NCI-H1436 (cell line): ENCODE measurements at places on chromosomes 7 and 10.

DNA sequence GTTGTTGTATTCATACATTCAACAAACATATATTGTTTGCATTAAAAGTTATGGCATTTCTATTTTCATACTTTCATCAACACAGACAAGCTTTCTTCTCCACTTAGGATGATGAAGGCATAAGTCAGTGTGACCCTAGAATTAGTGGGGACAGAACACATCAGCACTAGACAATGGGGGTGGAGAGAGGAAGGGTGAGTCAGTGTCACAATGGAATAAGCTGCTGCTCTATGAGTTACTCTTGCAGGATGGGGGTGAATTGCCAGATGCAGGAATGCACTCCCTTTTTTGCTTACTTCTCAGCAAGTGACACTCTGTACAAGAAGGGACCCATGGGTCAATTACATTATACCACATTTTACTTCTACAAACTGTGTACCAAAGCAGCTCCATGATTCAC is 74.0 kb downstream of the DGKI start:
- DNase-seq = no peak

DNA sequence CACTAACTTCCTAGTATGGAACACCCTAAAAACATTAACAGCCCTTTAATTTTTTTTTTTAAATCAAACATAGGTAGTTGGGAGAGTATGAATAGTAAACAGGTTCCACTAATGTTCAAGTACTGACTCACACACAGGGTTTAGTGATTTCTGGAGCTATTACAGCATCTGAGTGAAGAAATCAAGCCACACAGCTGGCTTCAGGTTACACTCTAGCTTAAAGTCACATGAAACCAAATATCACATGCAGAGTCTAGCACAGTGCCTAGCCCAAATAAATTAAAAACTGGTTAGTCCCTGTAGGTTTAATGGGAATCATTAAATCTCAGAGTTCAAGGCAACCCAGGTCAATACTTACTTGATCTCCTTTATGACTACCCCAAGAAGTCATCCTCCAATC is 11.6 kb downstream of the PANK1 start:
- DNase-seq = no peak

DNA sequence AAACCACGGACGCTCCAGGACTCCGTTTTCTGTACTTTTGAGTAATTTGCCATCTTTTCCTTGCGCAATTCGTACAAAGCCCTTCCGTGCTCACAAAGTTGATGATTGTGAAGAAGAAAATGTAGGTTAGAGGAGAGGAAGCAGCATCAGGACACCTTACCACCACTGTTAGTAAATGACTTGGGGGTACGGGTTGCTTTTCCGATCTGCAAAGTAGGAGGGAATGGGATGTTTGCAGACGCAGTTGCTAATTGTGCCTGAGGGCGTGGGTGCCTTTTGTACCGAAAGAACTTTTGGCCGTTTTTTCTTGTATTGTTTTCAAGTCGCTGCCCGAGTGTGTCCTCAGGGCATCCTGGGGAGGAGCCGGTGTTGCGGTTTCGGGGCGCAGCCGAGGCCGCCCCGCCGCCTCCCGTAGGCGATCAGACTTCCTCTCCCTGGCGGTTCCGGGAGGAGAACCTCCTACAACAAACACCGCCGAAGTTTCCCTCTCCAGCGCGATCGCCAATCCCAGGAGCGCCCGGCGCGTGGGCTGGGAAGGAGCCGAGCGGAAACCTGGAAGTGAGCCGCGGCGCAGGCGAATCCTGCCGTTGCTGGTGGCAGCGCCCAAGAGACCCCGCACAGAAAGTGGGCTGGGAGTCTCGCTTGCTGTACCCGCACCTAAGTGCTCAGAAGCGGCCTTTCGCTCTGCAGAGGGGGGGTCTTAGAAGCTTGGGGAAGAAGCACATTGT is 1.0 kb downstream of the PRR15 start:
- no peak for DNase-seq

GRCh38 chr10:31679936-31680335 is 248.7 kb downstream of the ARHGAP12 start:
- DNase-seq = no peak

GRCh38 chr7:26034391-26034790 is 117.6 kb upstream of the NFE2L3 start:
- DNase-seq = no peak

GRCh38 chr10:23375366-23375765 is 30.8 kb upstream of the C10orf67 start:
- DNase-seq = no peak

DNA sequence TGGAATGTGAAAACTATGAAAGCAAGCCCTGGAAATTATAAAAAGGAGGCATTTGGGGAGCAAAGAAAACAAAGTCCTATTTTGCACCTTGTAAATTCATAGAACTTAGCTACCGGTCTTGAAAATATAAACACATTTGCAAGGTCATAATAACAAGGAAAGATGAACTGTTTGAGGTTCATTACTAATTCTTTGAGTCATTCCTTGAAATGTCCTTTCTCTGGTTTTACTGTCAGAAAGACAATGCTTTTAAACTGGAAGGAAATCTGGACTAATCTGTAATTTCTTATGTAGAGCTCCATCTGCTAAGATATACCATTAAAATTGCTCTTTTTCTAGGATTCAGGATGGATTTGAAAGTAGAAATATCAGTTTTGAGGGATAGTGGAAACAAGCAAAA is 1.4 kb downstream of the ERLIN1 start:
- DNase-seq = no peak

DNA sequence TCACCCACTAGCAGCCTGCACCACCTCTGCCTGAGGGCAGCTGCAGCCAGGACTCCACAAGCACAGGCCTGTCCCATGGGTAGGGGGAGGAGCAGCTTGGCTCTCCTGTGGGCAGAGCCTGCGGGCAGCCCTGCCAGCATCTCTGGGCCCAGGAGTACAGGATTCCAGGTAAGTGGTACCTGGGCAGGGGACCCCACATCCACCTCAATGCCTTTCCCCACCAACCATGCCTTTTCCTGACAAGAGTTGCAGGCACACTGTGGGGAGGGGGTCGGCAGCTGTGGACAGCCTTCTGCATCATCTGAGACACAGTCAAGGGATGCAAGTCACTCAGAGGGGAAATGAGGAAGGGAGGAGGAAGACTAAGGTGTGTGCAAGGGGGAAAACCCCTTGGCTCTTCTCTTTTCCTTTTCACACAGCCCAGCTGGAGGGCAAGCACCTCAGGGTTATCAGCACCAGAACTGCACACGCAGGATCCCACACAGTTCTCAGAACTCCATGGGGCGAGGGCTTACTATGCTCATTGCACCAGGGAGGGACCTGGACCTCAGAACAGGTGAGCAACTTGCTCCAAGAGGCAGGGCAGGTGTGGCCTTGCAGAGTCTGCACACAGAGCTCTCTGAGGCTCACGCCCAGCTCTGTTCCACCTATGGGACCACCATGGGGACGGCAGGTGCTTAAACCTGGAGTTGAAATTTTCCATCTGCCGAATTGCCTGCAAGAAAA is 16.5 kb upstream of the ANTXRL start:
- no peak for DNase-seq

DNA sequence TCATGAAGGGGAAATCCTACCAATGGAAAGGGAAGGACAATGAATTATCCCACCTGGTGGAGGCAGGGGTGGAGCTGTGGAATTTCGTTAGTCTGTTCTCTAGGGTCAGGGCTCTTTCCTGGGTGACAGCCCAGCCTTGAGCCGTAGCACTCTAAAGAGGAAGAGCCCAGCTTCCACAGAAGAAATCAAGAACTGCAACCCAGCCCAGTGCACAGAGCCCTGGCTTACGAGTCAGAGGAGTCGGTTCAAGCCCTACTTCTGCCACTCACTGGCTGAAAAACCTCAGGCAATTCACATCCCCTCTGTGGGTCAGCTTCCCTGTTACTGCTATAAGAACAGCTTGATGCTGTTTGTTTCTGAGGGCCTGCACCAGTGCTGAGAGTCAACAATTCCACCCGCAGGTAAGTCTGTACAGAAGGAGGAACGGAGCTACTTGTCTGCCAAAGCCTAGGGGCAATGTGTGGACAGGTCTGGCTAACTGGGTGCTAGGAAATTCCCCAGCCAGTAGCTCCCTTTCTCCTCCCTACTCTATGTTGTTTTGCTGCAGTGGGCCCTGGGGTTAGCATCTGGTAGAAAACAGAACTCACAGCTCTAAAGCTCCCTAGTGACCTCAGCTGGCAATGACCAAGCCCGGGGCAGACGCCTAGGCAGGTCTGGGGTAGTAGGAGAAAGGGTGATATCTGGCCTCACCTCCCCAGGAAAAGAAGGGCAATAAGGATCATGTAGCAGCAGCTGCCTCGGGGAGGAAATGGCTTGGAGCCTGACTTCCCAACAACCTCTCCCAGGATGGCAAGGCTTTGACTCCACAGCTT is 3.3 kb downstream of the AVPI1 start:
- DNase-seq = no peak

DNA sequence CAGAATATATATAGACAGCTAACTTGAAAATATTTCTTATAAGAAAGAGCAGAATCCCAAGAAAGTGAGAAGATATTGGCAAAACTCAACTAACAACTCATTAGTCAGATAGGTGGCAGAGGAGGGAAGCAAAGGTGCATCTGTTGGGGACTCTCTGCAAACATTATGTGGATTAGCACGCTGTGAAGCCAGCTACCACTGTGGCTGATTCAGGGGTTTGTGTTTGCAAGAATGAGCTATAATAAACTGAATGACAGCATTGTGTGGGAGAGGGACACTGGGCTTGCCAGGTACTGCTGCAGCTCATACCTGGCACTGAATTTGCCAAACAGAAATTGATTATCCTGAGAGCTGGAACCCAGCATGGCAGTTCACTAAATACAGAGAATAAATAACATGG is 170.3 kb upstream of the MINDY3 start:
- DNase-seq = no peak

DNA sequence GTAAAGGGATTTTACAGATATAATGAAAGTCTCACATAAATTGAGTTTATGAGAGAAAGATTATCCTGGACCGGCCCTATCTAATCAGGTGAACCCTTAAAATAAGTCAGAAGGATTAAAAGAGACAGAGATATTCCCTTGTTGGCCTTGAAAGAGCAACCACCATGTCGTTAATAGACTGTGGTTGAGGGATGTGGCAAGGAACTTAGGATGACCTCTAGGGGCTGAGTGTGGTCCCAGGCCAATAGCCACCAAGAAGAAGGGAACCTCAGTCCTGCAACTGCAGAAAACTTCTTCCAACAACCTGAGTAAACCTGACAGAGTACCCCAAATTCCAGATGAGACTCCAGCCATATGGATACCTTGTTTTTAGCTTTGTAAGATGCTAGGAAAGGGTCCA is 121.5 kb downstream of the POLR1F start:
- DNase-seq = no peak

GRCh38 chr7:30977896-30978564 is 14.3 kb downstream of the GHRHR start:
- no peak for DNase-seq

- DNase-seq = no peak
These were observed 17.6 kb downstream of the IFIT5 start for GRCh38 chr10:89431977-89432376.

GRCh38 chr7:156693627-156694026 is 53.1 kb downstream of the RNF32 start:
- DNase-seq = no peak

DNA sequence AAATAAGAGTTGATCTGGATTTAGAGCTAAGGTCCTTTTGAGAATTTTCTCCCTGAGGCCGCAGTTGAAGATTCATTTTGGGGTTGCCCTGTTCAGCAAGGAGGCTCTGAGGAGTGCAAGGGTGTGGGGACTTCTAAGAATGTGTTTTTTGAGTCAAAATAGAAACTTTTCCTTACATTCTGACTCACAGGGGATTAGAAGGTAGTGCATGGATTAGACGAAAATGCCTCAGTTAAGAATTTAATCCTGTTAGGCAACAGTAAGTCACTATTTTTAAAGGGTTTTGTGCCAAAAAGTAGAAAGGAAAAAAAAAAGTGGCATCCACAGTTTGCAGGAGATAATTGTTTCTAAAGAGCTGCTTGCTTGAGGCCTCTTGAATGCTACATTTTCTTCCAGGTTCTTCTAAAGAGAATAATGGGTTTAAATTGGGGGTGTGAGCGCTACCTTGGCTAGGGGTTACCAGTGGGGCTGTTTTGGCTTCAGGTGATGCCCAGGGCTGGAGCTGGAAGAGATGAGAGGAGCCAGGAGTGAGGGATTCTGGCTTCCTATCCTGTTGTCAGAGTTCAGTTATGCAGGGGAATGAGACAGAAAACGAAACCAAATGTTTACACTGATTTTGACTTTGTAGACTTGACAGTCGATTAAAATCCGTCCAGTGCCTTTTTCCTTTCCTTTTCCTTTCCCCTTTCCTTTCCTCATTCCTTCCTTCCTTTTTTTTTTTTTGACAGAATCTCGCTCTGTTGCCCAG is 52.9 kb downstream of the BAMBI start:
- DNase-seq = no peak

GRCh38 chr10:32317795-32318357 is 29.1 kb downstream of the EPC1 start:
- no peak for DNase-seq

- DNase-seq = no peak
These were observed 124.3 kb downstream of the SKIDA1 start for GRCh38 chr10:21401196-21401595.

DNA sequence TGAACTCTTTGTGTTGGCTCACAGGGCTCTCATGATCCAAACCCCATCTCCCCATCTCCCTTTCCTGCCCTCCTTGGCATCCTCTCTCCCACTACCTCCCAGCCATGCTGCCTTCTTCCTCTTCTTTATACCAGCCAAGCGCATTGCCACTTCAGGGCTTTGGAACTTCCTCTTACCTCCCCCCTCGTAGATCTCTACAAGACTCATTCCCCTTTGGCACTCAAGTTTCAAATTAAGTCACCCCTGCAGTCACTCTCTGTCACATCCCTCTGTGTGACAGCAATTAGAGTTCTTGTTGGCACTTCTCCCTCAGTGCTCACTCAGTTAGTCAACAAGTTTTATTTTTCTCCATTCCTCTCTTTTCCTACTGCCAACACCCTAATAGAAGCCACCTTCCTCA is 20.8 kb upstream of the NRP1 start:
- no peak for DNase-seq

GRCh38 chr7:105444342-105444987 is 55.7 kb upstream of the SRPK2 start:
- DNase-seq = no peak
